ENCODE measurements at places on chromosomes 7 and 10.
A peak's percentile ranks its signal among the peaks of the same experiment; 100 is the strongest.

- no peak for DNase-seq
Observed at GRCh38 chr10:90787393-90788198, 70.2 kb downstream of the HTR7 start.

DNA sequence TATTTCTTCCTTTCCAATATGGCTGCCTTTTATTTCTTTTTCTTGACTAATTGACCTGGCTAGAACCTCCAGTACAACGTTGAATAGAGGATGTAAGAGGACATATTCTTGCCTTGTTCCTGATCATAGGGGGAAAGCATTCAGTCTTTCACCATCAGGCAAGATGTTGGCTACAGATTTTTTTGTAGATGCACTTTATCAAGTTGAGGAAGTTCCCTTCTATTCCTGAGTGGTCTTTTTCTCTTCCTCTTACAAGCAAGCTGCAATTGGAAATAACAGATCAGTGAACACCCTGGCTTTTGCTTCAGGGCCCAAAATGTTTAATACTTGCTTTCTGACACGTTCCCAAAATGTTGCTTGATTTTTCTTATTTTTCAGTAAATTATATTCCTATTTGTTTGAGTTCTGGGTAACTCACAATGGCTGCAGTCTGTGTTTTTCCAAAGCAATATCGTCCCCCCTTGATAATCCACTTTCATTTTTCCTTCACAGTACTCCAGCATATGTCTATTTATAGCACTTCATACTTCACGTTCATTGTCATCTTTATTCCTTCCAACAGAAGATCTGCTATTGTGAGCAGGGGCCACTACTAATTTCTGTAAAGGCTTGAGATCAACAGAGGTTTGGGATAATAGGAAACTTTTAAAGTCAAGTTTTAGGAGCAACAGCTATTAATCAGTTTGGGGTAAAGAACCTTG is 11.7 kb downstream of the CPEB3 start:
- DNase-seq: peak; percentile 7

DNA sequence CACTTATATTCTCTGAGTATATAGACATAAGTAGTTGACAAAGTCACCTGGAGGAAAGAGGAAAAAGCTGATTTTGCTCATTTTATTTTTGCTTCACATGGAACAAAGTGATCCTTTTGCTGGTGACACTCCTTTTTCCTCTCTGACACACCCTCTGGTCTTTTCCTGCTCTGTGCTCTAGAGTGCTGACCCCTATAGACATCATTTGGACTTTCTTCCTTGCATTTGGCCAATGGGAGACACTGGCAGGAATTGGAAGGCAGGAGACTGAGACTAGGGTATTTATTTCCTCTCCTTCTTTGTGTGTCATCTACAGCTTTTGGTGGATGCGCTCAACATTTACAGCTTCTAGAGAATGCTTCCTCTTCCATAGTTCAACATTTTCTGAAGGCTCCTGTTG is 1078.1 kb downstream of the SORCS1 start:
- no peak for DNase-seq

DNA sequence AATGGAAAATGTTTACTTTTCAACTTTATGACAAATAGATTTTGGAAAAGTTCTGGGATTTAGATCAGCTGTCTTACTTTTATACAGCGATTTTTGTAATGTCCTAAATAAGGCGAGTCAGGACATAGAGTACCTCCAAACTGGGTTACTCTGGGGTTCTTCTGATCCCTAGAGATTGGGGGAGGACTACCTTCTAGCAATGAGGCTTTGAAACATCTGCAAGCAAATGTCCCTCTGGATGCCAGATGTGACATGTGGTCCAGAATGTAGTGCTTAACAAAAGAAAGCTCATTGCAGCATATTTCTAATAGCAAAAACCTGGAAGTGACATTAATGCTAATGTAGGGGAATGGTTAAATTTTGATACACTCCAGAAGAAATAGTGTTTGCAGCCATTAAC is 36.1 kb downstream of the ABRAXAS2 start:
- DNase-seq: no peak

DNA sequence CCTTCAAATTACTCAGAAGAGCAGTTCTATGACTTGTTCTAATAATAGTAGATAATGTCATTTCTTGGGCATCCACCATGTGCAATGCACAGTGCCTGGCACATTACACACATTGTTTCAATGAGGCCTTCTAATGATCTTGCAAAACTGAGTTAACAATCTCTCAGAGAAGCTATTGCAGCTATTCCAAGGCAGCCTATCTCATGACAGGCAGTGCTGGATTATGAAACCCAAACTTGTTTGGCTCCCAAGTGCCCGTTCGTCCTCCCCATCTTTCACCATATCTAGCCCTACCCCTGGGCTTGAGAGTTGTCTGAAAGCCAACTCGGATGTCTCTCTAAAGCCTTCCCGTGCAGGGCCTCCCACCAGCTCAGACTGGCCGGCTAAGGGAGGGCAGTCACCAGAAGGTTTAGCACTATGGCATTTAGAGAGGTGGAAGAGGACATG is 405.1 kb downstream of the PLXNA4 start:
- DNase-seq: no peak

GRCh38 chr7:51446356-51446755 is 129.7 kb upstream of the COBL start:
- DNase-seq: no peak

- DNase-seq: peak; percentile 29
Observed at GRCh38 chr7:40232242-40232893, 97.6 kb downstream of the SUGCT start.

GRCh38 chr7:21169667-21170580 is 258.0 kb upstream of the SP4 start:
- no peak for DNase-seq

DNA sequence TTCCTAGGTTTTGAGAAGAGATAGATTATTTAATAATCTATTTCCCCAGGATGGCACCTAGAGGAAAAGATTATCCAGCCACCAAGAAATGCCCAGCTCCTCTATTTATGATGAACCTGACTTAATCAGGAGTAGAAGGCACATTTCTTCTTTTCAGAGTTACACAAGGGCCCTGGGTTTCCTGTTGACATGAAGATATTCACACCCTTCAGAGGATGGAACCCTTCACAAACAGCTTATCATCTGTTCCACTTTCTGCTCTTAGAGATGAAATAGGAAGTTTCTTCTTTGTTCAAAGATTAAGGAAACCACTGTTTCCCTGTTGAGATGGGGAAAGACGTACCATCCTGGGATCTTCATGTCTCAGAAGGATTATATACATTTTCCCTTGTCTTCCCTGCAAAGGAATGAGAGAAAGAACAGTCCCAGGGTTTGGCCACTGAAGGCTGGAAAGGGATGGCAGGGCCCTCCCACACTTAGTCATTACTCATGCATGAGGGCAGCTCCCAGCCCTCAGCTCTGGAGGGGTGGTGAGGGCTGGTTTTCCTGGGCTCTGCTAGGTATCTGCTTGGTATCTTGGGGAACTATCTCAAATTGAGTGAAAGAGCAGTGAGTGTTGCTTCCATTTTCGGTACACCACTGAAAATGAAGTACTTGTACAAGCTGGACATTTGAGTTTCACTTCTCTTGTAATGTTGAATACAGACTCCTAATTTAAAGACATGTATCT is 64.0 kb downstream of the MTPAP start:
- peak; percentile 1 for DNase-seq

All from GM04504 (cell line).